ENCODE measurements at places on chromosomes 1 and 21. TPM values are rescaled to one million over a fixed set of nuclear protein-coding genes. Genes with fewer than 3 reads are reported as not detected.

PLCH2 gene
- total RNA-seq = 0.33 TPM

TDRD10 gene
- 0.51 TPM for total RNA-seq

SUMO3 gene
- total RNA-seq = 89.8 TPM

FALEC gene
- total RNA-seq = not detected

ARV1 gene
- total RNA-seq = 18.4 TPM

PDC gene
- total RNA-seq = not detected

PDPN gene
- 22.8 TPM for total RNA-seq

KRTAP11-1 gene
- not detected for total RNA-seq

TRIM67 gene
- not detected for total RNA-seq

SERTAD4 gene
- total RNA-seq = 0.63 TPM
